ENCODE measurements at places on chromosomes 13 and 19. TPM values are rescaled to one million over a fixed set of nuclear protein-coding genes. Genes with fewer than 3 reads are reported as not detected.

GRCh38 chr13:79775830-79776229 is 294.9 kb downstream of the NDFIP2 start:
- H3K27ac ChIP-seq = no peak overlapping the region
- no peak for DNase-seq
- no peak overlapping the region for H3K4me3 ChIP-seq
- peaks cover 3% of the 10 kb centered on the region for H3K36me3 ChIP-seq
- peaks cover 18% of the 10 kb centered on the region for H3K4me1 ChIP-seq

GRCh38 chr13:99796175-99796819 is 175.3 kb downstream of the ZIC5 start:
- no peaks in the 10 kb centered on the region for H3K27me3 ChIP-seq
- H3K27ac ChIP-seq = no peak overlapping the region
- H3K4me3 ChIP-seq = no peak overlapping the region
- DNase-seq = no peak
- H3K4me1 ChIP-seq = no peaks in the 10 kb centered on the region

DNA sequence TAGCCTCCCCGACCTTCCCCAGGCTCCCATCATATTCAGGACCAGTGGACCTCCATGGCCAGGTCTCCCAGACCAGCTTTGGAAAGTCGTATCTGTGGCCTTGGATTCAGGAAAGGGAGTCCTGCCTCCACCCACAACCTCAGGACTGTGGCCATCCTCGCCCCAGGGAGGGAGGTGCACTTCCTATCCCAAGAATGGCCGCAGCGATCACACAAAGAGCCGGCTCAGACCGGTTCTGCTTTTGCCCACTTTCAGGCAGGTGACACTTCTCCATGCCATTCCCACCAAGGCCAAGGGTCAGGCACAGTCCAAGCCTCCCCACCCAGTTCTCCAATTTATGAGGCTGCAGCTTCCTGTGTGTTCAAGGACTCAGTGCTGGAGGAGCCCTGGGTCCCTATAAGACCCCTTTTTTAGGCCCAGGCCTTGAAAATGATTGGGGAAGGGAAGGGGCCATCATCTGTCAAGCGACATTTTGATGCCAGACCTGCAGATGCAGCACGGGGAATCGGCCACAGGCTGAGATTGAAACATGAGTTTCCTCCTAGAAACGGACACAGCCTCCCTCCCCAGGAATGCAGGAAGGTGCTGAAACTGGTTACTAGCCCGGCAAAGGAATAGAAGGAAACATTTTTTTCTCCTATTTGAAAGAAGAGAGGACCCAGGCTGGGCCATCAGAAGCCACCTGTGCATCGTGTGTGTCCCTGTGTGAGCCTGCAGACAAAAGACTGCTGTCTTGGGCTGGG is 65.6 kb upstream of the USE1 start:
- peak overlapping the region; percentile 56 for H3K27ac ChIP-seq
- H3K27me3 ChIP-seq = no peaks in the 10 kb centered on the region
- H3K36me3 ChIP-seq = peaks cover 18% of the 10 kb centered on the region
- H3K4me1 ChIP-seq = no peaks in the 10 kb centered on the region

- no peaks in the 10 kb centered on the region for H3K4me1 ChIP-seq
- H3K36me3 ChIP-seq = no peaks in the 10 kb centered on the region
- H3K27ac ChIP-seq = no peak overlapping the region
- no peaks in the 10 kb centered on the region for H3K27me3 ChIP-seq
- DNase-seq = no peak
- H3K4me3 ChIP-seq = no peak overlapping the region
These were observed 14.9 kb downstream of the LAIR2 start for GRCh38 chr19:54517483-54517882.

GRCh38 chr13:85638815-85639393 is 160.3 kb downstream of the SLITRK6 start:
- no peak for DNase-seq
- H3K36me3 ChIP-seq = no peaks in the 10 kb centered on the region
- H3K4me1 ChIP-seq = no peaks in the 10 kb centered on the region
- H3K27me3 ChIP-seq = peaks cover under 1% of the 10 kb centered on the region
- H3K4me3 ChIP-seq = no peak overlapping the region

- no peak for DNase-seq
- H3K4me1 ChIP-seq = peaks cover 12% of the 10 kb centered on the region
- H3K27ac ChIP-seq = peak overlapping the region; percentile 58
- H3K4me3 ChIP-seq = peak overlapping the region; percentile 79
These were observed 106.4 kb upstream of the MLNR start for GRCh38 chr13:49113526-49114286.

- H3K27ac ChIP-seq = no peak overlapping the region
- no peaks in the 10 kb centered on the region for H3K27me3 ChIP-seq
- DNase-seq = no peak
- H3K4me3 ChIP-seq = no peak overlapping the region
- H3K4me1 ChIP-seq = peaks cover 5% of the 10 kb centered on the region
- H3K36me3 ChIP-seq = peaks cover 9% of the 10 kb centered on the region
These were observed 52.0 kb downstream of the TDRD3 start for GRCh38 chr13:60448907-60449510.

DNA sequence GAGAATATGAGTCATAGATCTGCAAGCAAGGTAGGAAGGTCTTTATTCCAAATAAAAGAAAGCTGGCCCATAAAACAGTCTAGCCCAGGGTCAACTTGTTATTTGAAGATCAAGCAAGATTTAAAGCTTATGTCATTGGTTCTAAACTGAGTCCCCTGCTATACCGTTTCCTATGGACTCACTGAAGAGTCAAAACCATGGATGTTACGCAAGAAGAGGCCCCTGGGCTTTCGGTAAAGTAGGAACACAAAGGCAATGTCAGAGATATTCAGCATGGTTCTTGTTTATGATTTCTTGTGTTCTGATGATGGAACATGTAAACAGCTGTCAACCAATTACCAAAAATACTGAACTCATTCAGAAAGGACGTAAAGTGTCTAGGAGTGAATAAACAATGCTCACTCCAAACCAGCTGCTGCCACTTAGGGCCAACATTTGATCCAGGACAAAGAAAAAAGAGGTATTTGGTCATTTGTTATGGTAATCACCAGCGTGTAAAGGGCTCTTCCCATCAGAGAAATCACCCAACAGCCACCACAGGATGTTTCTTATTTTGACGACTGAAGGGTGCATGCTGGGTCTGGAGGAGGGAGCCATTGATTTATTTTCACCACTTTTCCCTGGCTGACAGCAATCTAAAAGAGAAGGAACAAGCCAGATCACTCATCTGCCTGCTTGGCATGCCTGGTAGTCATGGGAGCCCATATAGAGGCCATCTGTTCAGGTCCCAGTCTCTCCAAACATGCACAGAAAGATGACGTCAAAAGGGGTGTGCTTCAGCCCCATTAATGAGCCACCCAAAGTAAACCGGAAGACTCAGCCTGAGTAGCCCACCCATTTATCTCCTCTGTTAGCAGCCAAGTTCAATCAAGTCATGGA is 68.3 kb downstream of the FGF14 start:
- H3K36me3 ChIP-seq = no peaks in the 10 kb centered on the region
- H3K4me3 ChIP-seq = no peak overlapping the region
- H3K27me3 ChIP-seq = peaks cover 14% of the 10 kb centered on the region
- no peak for DNase-seq
- no peaks in the 10 kb centered on the region for H3K4me1 ChIP-seq

DNA sequence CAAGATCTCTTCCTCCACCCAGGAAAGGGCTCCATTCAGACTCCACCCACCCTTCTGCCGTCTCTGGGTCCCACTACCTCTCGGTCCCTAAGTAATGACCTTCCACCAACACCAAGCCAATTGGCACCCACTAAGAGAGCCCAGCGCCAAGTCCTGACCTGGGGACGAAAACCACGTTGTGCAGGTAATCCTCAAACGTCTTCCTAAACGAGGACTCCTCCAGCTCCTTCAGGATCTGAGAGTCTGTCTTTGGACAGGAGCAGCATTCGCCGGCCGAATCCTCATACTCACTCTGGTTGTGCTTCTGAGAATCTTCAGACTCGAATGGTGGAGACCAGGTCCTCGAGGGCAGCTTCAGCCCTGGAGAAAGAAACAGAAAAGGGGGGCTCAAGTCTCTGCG is 83.1 kb downstream of the ZNF557 start:
- no peak for DNase-seq
- H3K27ac ChIP-seq = peak overlapping the region; percentile 62
- H3K4me3 ChIP-seq = peak overlapping the region; percentile 48

The DAPK3 gene
- 83.5 TPM for total RNA-seq

The ZNF611 gene
- total RNA-seq = 24.7 TPM

The VN1R4 gene
- not detected for total RNA-seq

The CYP4F11 gene
- total RNA-seq = not detected

Data from type B pancreatic cell (in vitro differentiated cells).